ENCODE measurements at places on chromosomes 1 and 21. TPM values are rescaled to one million over a fixed set of nuclear protein-coding genes. Genes with fewer than 3 reads are reported as not detected.

The CELA2B gene
- not detected for total RNA-seq

DNA sequence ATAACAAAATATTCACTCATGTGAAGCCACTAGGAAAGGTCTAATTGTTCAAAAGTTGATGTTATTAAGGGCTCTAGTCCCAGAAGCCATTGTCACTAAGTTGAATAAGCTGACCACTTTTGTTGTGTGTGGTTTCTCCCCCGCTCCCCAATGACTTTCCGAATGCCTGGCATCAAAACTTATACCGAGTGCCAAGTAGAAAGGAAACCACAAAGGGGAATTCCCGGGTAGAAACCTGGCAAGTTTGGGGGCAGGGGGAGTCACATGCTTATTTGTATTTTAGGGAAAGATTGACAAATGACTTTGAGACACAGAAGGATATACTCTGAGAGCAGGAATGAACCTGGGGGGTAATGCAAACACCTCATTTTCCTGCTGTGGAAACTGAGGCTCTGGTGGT, 154.1 kb downstream of the TGFBR3 start:
- peaks cover 27% of the 10 kb centered on the region for H3K36me3 ChIP-seq
- H3K27me3 ChIP-seq, result peaks cover 5% of the 10 kb centered on the region
- peak overlapping the region; percentile 38 for H3K4me3 ChIP-seq
- H3K4me1 ChIP-seq, result peaks cover 48% of the 10 kb centered on the region
- H3K27ac ChIP-seq, result peak overlapping the region; percentile 89

- no peak overlapping the region for H3K4me3 ChIP-seq
- H3K4me1 ChIP-seq, result peaks cover 13% of the 10 kb centered on the region
- no peaks in the 10 kb centered on the region for H3K27me3 ChIP-seq
- no peak for DNase-seq
- H3K27ac ChIP-seq, result no peak overlapping the region
Observed at GRCh38 chr1:145795257-145795881, 28.5 kb downstream of the RNF115 start.

DNA sequence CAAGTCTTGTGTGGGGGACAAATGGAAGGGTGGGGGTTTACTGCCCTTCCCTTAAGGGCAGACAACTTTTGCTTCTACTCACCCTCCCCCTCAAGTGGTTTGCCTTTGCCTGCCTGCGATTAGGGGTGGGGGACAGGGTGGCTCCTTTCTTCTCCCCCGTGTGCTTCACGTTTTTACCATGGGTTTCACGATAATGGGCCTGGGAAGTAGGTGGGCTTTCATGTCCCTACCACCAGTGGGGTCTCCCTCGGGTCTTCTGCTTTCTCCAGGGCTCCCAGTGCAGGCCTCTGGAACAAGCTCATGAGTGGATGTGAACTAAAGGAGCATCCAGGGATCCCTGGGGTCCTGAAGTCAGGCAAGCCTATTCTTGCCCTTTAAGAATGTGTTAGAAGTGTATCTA, 21.6 kb downstream of the UTP25 start:
- no peak for DNase-seq
- H3K27ac ChIP-seq, result peak overlapping the region; percentile 19
- H3K36me3 ChIP-seq, result peaks cover 35% of the 10 kb centered on the region
- no peaks in the 10 kb centered on the region for H3K4me1 ChIP-seq
- no peaks in the 10 kb centered on the region for H3K27me3 ChIP-seq

- H3K36me3 ChIP-seq, result no peaks in the 10 kb centered on the region
- DNase-seq, result no peak
- H3K4me3 ChIP-seq, result no peak overlapping the region
- peaks cover 2% of the 10 kb centered on the region for H3K27me3 ChIP-seq
- no peaks in the 10 kb centered on the region for H3K4me1 ChIP-seq
Observed at GRCh38 chr1:17301767-17302166, 6.2 kb upstream of the PADI4 start.

All from activated CD4-positive, alpha-beta T cell treated with anti-CD3 and anti-CD28 coated beads for 36 hours (primary cell).